Fibroblast of upper back skin (primary cell): ENCODE measurements at places on chromosomes 5 and 9.

DNA sequence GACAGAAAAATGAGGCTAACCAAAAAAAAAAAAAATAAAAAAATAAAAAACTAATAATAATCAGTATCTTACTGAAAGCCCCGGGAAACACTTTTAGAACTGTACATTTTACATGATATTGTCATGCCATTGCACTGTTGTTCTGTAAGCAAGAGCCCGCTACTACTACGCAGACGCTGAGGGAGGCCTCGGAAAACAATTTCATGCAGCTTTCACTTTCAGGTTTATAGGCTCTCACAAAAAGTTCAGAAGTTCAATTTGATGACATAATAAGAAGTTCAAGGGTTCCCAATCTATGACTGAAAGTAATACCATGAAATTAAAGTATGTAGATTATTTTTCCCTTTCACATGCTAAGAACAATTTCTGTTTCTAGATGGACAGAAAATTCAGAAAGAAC is 318.3 kb upstream of the ITGA1 start:
- no peak for DNase-seq

GRCh38 chr5:107381189-107381856 is 289.4 kb downstream of the EFNA5 start:
- DNase-seq: peak; percentile 82

GRCh38 chr9:115165233-115165632 is 47.3 kb upstream of the TNC start:
- no peak for DNase-seq

DNA sequence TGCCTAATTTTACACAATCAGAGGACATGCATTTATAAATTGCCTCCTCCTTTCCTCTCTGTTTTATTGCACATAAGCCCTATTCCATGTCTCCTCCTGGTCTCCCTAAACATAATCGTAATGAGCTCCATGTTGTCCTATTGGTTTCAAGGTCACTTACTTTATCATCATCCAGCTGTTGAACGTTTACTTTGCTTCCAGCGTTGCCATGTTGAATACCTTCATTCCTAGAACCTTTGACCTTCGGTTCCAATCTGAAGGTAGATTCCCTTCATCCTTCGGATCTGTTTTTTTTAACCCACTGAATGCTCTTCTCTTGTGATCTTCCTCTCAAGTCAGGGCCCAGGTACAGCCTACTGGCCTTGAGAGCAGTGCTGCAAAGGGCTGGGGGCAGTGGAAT is 84.3 kb downstream of the PJA2 start:
- DNase-seq: no peak

DNA sequence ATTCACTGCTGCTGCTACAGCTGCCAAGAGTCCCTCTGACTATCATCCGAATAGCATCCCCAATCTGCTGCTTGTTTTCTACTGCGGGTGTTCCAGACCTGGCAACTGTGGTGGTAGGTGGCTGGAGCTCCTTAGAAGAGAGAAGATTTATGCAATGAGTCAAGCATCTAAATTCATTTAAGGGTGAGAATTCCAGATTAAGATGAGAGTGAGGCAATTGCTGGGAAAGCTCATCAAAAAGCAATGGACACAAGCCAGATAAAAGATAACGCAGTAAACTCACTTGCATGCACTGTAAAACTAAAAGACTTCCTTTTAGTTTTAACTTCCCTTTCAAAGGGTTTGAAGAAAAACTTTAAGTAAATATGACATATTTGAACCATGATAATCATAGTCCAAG is 3.9 kb downstream of the PLK2 start:
- DNase-seq: peak; percentile 17

DNA sequence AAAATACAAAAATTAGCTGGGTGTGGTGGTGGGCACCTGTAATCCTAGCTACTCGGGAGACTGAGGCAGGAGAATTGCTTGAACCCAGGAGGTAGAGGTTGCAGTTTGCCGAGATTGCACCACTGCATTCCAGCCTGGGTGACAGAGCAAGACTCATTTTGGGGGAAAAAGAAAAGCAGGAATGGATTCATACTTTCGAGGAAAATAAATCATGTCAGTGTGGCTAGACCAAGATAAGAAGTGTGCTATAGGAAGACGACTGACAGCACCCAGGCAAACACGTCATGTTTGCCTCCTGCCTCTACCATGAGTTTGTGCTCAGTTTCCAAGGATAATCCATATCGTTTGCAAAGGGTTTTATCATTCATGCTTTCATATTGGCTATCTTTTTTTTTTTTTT is 19.3 kb upstream of the ATOSB start:
- no peak for DNase-seq

DNA sequence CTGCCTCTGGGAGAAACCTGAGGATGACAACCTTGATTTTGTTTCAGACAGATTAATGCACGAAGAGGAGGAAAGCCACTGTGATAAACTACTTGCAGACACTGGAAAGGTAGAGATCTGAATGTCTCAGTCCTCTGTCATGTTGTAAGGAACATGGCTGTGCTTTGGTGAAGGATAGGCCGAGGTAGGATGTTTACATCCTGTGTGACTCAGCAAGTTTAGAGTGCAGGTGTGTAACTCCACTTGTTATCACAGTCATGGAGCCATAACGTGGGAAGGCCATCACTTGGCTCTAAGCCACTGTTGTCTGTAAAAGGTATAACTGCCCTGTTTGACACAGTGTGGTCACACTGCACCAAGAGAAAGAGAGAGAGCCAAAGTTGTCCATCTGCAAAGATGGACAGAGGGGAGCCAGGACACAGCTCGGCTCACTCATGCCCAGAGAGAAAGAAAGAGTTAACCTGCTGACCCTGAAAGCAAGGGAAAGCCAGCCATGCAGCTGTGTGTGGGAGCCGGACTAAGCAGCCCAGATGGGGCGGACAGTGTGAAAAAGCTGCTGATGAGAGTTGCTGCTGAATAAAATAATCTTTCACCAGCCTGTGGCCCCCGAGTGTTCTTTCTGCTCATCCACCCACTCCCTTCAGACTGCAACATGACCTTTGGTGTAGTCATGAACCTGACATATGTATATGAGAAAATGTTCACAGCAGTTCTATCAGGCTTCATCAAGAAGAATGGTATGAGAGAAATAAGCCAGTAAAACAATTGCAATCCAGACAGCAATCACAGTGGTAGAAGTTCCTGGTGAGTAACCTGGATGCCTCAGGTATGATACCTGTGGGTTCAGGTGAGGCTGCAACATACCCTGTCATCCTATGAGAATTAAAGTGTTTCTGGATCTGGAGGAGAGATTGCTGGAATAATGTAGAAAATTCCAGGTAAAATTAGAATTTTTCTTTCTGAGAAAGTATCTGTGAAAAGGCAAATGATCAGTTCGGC is 115.9 kb downstream of the TARS1 start:
- DNase-seq: no peak

DNA sequence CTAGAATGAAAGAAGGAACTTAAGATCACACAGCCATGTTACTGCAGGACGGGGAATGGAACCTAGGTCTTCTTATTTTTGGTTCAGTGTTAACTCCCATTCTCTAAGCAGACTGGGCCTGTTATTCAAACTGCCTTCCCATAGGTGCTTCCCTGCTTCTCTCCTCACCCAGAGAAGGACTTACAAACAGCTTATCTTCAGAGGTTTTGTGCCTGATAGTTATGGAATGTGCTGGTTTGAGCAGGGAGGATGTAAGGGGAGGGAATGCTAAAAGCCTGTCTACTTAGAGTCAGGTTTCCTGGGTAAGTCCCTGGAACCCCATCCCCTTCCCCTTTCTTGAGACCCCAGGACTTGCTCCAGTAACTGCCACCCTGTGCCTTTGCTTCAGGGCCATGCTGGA is 4.2 kb upstream of the PSMD5 start:
- DNase-seq: no peak

DNA sequence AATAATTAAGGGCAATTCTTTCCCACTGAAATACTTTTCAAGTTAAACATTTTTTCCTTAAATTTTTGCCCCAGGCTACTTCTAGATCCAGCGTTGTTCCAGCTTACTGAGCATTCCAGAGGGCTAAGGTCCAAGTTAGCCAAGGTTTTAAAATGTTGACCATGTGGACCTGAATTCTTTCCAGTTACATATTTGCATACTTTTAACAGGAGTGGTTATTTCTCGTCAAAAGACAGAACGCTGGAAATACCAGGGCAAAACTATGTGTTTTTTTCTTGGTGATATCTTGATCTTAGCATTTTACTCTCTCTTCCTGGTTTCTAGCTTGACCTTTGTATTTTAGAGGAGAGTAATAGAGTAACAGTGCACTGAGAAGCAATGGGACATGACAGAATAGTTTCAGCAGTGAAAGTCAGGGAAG is 32.8 kb downstream of the TMC1 start:
- DNase-seq: peak; percentile 93

DNA sequence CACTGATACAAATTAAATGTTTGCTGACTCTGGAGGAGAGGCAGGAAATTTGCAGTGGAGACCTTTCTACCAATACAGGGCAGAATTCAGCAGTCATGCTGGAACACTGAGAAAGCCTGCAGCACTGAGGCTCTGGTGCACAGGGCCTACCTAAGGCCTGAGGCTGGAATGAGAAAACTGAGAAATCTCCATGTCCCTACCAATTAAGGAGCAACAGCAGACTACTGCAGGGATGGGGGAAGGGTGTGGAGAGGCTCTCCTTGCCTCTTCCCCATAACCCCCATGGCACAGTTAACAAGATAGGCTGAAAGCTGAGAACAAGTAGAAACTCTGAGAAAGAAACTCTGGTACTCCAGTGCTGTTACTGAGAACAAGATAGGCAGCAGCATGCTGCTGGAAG is 10.5 kb downstream of the FBXO4 start:
- DNase-seq: no peak

GRCh38 chr5:88952996-88953643 is 70.1 kb upstream of the MEF2C start:
- no peak for DNase-seq

- peak; percentile 97 for DNase-seq
Measured at GRCh38 chr9:95462249-95463147, 54.3 kb downstream of the PTCH1 start.

DNA sequence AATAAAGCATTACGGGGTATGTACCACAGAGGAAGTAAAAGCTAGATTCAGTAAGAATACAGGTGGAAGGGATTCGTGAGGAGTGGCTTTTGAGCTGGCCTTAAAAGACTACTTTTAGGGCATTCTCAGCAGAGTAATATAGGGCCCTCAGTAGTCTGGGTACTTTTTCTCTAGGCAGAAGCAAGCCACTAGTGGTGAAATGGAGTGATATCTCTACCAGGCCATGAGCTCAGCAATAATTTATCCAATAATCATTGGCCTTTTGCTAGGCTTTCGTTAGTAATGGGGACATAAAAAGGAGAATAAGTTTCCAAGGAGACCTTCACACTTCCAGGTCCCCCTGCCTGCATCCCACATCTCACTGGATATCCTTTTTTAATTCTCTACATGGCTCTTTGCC is 1.7 kb downstream of the POLR3G start:
- no peak for DNase-seq

- DNase-seq: peak; percentile 95
Measured at GRCh38 chr9:127578952-127579853, 32.9 kb upstream of the STXBP1 start.

GRCh38 chr9:84297162-84297821 is 43.3 kb downstream of the SLC28A3 start:
- DNase-seq: peak; percentile 81

- no peak for DNase-seq
Measured at GRCh38 chr5:88060194-88060593, 208.5 kb downstream of the TMEM161B start.

DNA sequence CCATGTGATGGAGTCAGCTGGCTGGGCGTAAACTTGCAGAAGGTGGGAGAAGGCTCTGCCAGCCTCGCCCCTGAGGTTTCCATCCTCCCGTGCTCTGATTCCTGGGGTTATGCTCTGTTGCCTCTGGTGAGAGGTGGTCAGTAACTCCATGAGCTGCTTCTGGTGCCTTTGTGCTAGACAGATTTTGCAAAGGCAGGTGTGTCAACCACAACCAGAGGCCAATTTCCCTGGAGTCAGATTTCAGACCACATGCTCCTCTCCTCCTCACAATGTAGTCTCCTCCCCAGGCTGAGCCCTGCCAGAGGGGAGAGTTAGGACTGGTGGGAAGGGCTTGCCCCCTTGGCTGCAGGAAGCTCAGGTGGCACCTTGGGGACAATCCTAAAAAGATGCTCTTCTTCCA is 38.8 kb upstream of the TENT4A start:
- DNase-seq: no peak

- peak; percentile 26 for DNase-seq
Measured at GRCh38 chr5:123585871-123586270, 73.9 kb downstream of the CSNK1G3 start.

GRCh38 chr9:22512495-22512894 is 65.9 kb downstream of the DMRTA1 start:
- DNase-seq: no peak

- peak; percentile 11 for DNase-seq
Measured at GRCh38 chr5:27612161-27612560, 573.8 kb upstream of the CDH9 start.

DNA sequence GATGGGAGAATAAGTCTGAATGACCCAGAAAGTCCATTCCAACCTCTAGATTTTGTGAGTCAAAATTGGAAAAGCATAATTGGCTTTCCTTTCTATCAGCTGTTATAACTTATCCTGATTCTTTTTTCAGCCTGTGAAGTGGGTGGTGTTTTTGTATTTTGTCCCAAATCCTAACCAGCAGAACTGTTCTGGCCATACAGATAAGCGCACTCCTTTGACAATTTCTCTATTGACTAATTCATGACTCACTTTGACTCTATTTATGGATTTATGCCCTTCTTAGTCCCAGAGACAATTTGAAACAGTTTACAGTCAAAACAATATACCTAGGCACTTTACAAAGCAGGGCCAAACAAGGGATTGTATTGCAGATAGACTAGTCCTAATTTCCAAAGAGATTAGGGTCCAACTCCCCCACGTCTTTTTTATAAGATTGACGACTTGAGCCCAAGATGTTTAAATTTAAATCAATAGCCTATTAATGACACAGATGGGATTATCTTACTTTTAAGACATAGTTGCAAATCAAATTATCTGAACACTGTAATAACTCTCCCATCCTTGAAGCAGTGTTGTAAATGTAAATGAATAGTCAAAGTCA is 301.7 kb upstream of the SEMA6A start:
- DNase-seq: no peak

DNA sequence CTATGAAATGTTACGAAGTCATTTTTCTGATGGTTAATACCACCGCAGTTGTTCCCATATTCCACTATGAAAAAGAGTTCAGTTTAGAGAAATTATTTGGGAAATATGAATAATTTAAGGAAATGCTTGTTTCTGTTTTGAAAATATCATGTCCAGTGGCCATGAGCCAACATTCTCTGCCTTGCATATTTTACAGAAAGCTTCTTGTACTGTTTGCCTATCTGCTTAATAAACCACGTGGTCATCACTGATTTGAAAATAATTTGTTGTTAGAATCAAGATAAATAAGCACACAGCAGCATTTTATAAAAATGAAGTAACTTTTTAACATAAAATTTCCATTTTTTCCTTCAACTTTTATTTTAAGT is 381.5 kb upstream of the CDH18 start:
- no peak for DNase-seq

DNA sequence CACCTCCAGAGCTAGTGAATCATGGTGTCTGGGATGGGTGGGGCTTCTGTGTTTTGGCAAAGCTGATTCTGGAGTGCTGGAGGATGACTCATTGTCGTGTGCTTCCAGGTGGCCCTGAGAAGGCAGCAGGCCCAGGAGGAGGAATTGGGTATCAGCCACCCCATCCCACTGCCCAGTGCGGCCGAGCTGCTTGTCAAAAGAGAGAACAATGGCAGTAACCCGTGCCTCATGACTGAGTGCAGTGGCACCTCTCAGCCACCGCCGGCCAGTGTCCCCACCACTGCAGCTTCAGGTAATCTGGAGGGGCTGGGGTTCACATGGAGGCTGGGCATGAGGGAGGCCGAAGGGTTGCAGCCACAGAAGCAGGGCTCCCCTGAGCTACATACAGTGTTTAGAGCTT is 5.4 kb downstream of the DMRT1 start:
- DNase-seq: no peak
